Activated naive CD4-positive, alpha-beta T cell treated with anti-CD3 and anti-CD28 coated beads, Interleukin-2, amount 10 ng/mL, durations not matched to agents 5 hours and 36 hours (primary cell): ENCODE measurements at places on chromosomes 1 and 21. TPM values are rescaled to one million over a fixed set of nuclear protein-coding genes. Genes with fewer than 3 reads are reported as not detected.

Gene FCRL5
- total RNA-seq = not detected

Gene CYP2J2
- 0.94 TPM for total RNA-seq

Gene SPRR2G
- not detected for total RNA-seq

Gene FAM76A
- 15.5 TPM for total RNA-seq

Gene TAL1
- total RNA-seq = not detected

Gene S100A14
- total RNA-seq = not detected

Gene FCGR1A
- total RNA-seq = not detected

Gene MPL
- total RNA-seq = not detected

Gene NEXN
- total RNA-seq = 2.5 TPM

Gene RGSL1
- total RNA-seq = not detected

Gene RPTN
- total RNA-seq = not detected

Gene KTI12
- total RNA-seq = 12.4 TPM

Gene C8A
- total RNA-seq = not detected

Gene DIO1
- total RNA-seq = not detected

Gene LRRN2
- not detected for total RNA-seq

Gene ANGPTL3
- total RNA-seq = not detected

Gene ARHGAP30
- 304 TPM for total RNA-seq

Gene SLC22A15
- total RNA-seq = 0.58 TPM

Gene FAM89A
- 8.6 TPM for total RNA-seq

Gene TEDDM1
- total RNA-seq = not detected

Gene LRRC38
- not detected for total RNA-seq

Gene LINGO4
- 0.10 TPM for total RNA-seq

Gene NUP210L
- total RNA-seq = 0.10 TPM

Gene SH3D21
- total RNA-seq = 12.1 TPM

Gene RNF186
- not detected for total RNA-seq

Gene TDRD5
- not detected for total RNA-seq

Gene PTGFR
- not detected for total RNA-seq

Gene IL20
- total RNA-seq = not detected

Gene TRIM45
- total RNA-seq = 0.71 TPM

Gene ATP6V1G3
- 0.35 TPM for total RNA-seq

Gene DARS2
- total RNA-seq = 21.4 TPM

Gene RGS4
- not detected for total RNA-seq

Gene PTAFR
- total RNA-seq = 0.22 TPM

Gene SLAMF6
- 24.3 TPM for total RNA-seq

Gene TRAF3IP3
- 478 TPM for total RNA-seq

Gene CLCA4
- total RNA-seq = not detected

Gene PADI3
- not detected for total RNA-seq

Gene AGMAT
- 15.7 TPM for total RNA-seq

Gene AMIGO1
- 7.3 TPM for total RNA-seq
